CD4-positive, alpha-beta memory T cell (primary cell): ENCODE measurements at places on chromosomes 2 and 18. TPM values are rescaled to one million over a fixed set of nuclear protein-coding genes. Genes with fewer than 3 reads are reported as not detected.

GRCh38 chr2:74387346-74387745 is 7.2 kb upstream of the DCTN1 start:
- H3K4me1 ChIP-seq: peaks cover 27% of the 10 kb centered on the region
- H3K27ac ChIP-seq: no peak overlapping the region
- no peak overlapping the region for H3K4me3 ChIP-seq
- no peaks in the 10 kb centered on the region for H3K27me3 ChIP-seq
- DNase-seq: no peak

DNA sequence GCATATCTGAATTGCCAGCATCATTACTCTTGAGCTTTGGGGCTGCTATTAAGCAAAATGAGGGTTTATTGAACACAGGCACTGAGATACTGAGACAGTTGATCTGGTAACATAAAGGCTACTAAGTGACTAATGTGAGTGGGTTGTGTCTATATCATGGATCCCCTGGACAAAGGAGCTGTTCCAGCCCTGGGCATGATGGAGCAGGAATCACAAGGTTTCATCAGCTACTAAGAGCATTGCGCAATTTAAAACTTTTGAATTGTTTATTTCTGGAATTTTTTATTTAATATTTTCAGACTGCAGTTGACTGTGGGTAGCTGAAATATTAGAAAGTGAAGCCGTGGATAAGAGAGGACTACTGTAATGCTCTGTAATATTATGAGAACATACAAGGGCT is 73.5 kb downstream of the MGAT5 start:
- H3K27me3 ChIP-seq: no peaks in the 10 kb centered on the region
- no peak overlapping the region for H3K27ac ChIP-seq
- H3K4me1 ChIP-seq: peaks cover 47% of the 10 kb centered on the region

The UPP2 gene
- polyA plus RNA-seq: not detected

DNA sequence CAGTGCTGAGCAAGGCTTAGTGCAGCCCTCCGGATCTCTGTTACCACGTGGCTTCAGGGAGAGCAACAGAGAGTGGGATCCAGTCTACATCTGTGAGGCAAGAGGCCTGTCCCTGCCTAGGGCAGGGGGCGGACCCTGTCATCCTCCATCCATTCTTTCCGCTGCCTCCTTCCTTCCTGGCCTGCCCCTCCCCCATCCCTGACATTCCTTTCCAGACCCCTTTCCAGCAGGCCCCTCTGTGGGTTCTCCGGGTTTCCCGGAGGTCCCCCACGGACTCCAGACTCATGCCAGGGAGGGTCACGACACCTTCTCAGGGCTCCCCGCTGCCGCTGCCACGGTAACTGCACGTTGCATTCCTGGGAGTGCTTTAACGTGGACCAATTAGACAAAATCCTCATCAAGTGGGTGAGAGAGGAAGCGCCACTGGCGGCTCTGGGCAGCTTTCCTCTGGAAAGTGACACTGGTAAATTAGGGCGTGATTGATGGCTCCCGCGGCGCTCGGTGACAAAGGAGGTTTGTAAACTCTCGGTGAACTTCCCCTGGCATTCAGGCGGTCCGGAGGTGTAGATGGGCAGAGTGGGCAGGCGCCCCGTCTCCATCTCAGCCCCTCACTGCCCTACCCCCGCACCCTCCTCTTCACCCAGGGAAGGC is 11.4 kb downstream of the ATOH8 start:
- no peak overlapping the region for H3K27ac ChIP-seq
- H3K36me3 ChIP-seq: no peaks in the 10 kb centered on the region
- no peak overlapping the region for H3K4me3 ChIP-seq
- no peaks in the 10 kb centered on the region for H3K4me1 ChIP-seq
- H3K27me3 ChIP-seq: no peaks in the 10 kb centered on the region

GRCh38 chr2:174120346-174120745 is 128.0 kb downstream of the OLA1 start:
- no peaks in the 10 kb centered on the region for H3K36me3 ChIP-seq
- H3K4me3 ChIP-seq: no peak overlapping the region
- H3K27ac ChIP-seq: no peak overlapping the region
- H3K27me3 ChIP-seq: no peaks in the 10 kb centered on the region

DNA sequence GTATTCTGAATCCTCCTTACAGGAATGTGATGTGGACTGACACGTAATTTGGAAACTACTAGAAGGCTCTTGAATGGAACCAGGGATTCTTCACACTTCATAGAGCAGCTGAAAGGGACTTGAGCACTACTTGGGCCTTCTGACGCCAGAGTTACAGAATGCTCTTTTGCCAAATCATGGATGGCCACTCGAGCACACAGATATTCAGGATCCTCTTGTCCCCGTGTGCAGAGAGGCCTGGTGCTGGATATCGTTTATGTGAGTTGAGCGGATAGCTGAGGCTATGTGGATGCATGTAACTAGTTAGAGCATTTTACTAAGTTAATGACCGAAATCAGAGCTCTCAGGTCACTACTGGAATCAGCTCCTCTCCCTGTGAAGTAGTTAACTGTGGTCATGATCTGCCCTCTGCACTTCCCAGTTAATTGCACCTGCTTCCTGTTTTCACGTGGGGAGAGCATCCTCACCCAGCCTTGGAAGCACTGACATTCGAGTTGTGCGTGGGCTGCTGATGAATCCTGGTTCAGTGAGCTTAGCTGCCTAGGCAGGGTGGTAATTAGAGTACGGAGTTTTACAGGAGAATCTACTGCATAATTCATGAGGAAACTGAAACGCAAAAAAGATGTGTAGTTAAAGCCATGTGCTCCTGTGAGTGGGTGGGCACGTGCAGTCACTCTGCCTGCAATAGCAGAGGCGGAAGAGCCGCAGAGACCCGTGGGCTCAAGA is 5.2 kb upstream of the TPO start:
- H3K27ac ChIP-seq: no peak overlapping the region
- DNase-seq: no peak
- no peaks in the 10 kb centered on the region for H3K4me1 ChIP-seq
- H3K27me3 ChIP-seq: no peaks in the 10 kb centered on the region

The BMP10 gene
- not detected for polyA plus RNA-seq

GRCh38 chr2:58558881-58559280 is 317.8 kb upstream of the FANCL start:
- no peaks in the 10 kb centered on the region for H3K4me1 ChIP-seq
- no peaks in the 10 kb centered on the region for H3K36me3 ChIP-seq
- H3K4me3 ChIP-seq: no peak overlapping the region
- H3K27ac ChIP-seq: no peak overlapping the region
- no peak for DNase-seq

The PCARE gene
- not detected for polyA plus RNA-seq

- no peak for DNase-seq
- no peak overlapping the region for H3K4me3 ChIP-seq
- no peaks in the 10 kb centered on the region for H3K27me3 ChIP-seq
- H3K27ac ChIP-seq: no peak overlapping the region
Measured at GRCh38 chr18:63869374-63869773, 18.1 kb upstream of the SERPINB2 start.

The ANKRD29 gene
- 1.3 TPM for polyA plus RNA-seq

DNA sequence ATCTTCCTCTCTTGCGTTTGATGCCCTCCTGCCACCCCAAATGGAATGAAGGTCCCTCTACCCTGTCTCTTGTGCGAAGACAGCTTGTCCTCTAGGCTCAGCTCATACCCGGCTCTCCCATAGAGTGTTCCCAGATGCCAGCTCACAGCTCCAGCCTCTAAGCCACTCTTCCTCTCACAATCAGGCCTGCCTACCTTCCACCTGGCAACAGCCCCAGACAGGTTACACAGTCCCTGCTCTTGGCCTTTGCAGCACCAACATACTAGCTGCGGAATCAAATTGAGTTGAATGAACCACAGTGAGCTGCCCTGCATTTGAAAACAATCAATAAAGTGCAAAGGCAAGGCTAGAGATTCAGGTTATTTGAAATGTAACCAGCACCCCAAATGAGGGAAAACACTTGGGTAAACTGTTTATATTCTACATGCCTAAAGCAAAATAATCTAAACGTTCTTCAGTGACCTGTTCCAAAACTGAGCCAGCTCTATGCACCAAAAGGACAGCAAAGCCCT is 105.1 kb downstream of the COL4A4 start:
- H3K27ac ChIP-seq: no peak overlapping the region
- no peak overlapping the region for H3K4me3 ChIP-seq
- no peaks in the 10 kb centered on the region for H3K27me3 ChIP-seq

GRCh38 chr18:26207937-26208336 is 18.3 kb upstream of the TAF4B start:
- H3K4me3 ChIP-seq: no peak overlapping the region
- DNase-seq: no peak

- H3K36me3 ChIP-seq: no peaks in the 10 kb centered on the region
- H3K27ac ChIP-seq: no peak overlapping the region
- H3K4me3 ChIP-seq: no peak overlapping the region
- no peaks in the 10 kb centered on the region for H3K4me1 ChIP-seq
Measured at GRCh38 chr18:25594351-25594750, 242.4 kb upstream of the ZNF521 start.

The TRPM8 gene
- polyA plus RNA-seq: not detected

DNA sequence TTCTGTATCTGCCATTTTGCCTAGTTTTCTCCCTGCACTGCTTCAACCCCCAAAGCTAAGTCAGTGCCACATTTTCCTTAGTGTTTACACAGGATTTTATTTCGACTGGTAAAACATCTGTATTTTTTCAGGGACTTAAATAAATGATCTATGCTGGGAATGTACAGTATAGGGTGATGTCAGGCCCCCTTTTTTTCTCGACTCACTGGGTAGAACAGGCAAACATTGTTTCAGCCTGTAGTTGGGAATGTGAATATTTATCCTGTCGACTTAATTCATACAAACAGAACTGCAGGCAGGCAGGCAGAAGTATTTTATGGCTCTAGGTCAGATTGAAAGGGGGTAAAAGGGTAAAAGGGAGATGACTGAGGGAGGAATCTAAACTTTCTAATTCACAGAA is 123.5 kb upstream of the ZFP36L2 start:
- no peaks in the 10 kb centered on the region for H3K4me1 ChIP-seq
- no peaks in the 10 kb centered on the region for H3K27me3 ChIP-seq
- DNase-seq: no peak
- H3K4me3 ChIP-seq: no peak overlapping the region
- no peaks in the 10 kb centered on the region for H3K36me3 ChIP-seq

DNA sequence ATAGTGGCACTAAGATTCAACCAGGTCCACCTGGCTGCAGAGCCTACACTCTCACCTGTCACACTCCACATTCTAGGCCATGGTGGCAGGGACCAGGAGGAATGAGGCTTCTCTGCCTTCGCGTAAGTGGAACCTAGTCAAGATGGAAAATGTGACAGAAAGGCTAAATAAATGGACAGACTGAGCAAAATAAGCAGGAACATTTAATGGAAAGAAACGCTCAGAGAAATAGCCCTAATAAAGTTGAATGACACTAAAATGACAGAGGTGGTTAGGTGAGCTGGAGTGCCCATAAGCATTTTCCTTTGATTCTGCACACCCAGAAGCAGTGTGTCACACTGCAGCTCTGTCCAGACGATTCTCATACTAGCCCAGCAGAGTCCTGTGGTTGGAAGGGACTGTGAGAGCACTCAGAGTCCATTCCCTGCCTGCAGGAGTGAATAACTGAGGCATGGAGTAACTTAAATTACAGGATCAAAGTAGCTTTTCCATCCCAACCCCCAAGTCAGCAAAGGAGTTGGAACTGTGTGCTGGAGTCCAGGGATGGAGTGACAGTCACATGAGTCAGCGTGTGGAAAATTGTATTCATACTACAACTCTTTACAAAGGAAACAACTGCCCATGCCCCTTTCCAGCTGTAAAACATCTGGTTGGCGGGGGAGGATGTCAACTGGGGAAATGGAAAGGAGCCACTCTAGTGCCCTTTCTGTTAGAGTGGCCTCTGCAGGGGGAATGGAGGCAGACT is 105.4 kb upstream of the LGALSL start:
- H3K27ac ChIP-seq: no peak overlapping the region
- no peaks in the 10 kb centered on the region for H3K4me1 ChIP-seq
- no peaks in the 10 kb centered on the region for H3K36me3 ChIP-seq
- no peak overlapping the region for H3K4me3 ChIP-seq
- H3K27me3 ChIP-seq: no peaks in the 10 kb centered on the region
- DNase-seq: no peak

- H3K4me3 ChIP-seq: no peak overlapping the region
- H3K36me3 ChIP-seq: no peaks in the 10 kb centered on the region
Measured at GRCh38 chr2:149258531-149258930, 71.9 kb upstream of the LYPD6 start.
